ENCODE measurements at places on chromosomes 2 and 18.

- DNase-seq = no peak
Measured at GRCh38 chr18:44741085-44741484, 60.4 kb downstream of the SETBP1 start.

- DNase-seq = no peak
Measured at GRCh38 chr2:69082430-69082997, 69.5 kb downstream of the ANTXR1 start.

- DNase-seq = no peak
Measured at GRCh38 chr18:51447351-51448342, 250.2 kb upstream of the MEX3C start.

- DNase-seq = no peak
Measured at GRCh38 chr2:65370387-65371073, 61.9 kb downstream of the SPRED2 start.

DNA sequence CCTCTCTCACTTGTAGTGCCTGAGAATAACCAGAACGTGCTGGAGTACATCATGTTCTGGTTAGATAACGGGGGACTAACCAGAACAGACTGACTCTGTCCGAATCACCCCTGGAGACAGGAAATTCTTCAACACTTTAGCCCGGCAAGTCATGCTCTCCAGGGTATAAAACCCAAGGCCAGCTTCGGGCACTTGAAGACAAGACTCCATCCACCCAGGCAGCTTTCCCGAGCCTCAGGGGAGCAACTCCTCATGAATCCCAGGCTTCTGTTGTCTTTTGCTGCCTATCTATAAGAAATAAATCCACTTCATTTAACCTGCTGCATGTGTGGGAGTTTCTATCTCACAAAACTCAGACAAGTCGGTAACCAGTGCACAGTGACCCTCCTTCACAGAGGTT is 99.6 kb downstream of the KCNF1 start:
- DNase-seq = no peak

DNA sequence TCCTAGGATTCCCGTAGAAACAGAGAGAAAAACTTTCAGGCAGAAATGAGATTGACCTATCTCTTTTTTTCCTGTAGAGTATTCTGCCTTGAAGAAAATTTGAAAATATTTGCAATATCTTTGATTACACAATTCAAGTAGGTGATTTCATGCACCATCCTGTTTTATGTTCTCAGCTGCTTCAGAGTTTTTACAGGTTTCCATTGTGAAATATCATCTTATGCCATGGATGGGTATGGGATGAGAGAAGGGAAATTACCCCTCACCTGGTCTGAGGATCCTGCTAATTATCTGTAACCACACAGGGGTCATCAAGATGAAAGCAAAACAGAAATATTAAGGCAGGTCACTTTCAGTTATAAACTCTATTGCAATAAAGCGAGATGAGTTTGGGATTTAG is 264.8 kb downstream of the TXNL1 start:
- DNase-seq = no peak

- no peak for DNase-seq
Measured at GRCh38 chr2:17879137-17879912, 858 bp downstream of the KCNS3 start.

- DNase-seq = no peak
Measured at GRCh38 chr18:635171-635570, 22.3 kb upstream of the TYMS start.

DNA sequence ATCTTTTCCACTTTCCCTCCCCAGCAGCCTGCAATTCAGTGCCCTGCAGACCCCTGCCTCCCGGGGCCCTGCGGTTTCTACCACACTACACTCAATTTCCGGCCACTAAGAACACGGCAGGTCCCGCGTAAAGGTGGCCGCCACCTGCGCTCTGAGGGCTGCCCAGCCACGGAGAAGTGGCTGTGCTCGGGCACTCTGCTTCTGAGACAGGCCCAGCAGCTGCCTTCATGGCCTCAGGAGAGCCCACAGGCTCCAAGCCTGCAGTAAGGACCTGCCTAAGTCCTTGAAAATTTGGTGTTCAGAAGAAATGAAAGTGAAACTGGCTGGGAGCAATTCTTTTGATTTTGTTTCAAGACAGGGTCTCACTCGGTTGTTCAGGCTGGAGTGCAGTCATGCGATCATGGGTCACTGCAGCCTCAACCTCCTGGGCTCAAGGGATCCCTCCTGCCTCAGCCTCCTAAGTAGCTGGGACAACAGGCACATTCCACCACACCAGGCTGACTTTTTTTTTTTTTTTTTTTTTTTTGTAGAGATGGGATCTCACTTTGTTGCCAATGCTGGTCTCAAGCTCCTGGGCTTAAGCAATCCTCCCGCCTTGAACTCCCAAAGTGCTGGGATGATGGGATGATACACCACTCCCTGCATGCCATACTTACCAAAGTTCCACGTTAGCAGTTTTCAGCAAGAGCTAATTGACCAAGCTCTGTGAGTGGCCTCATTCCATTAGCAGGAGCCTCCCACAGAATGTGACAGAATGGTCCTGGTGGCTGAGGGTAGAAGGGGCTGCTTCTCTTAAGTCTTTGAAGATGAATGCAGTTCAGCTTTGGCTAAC is 14.6 kb upstream of the ALPP start:
- no peak for DNase-seq

DNA sequence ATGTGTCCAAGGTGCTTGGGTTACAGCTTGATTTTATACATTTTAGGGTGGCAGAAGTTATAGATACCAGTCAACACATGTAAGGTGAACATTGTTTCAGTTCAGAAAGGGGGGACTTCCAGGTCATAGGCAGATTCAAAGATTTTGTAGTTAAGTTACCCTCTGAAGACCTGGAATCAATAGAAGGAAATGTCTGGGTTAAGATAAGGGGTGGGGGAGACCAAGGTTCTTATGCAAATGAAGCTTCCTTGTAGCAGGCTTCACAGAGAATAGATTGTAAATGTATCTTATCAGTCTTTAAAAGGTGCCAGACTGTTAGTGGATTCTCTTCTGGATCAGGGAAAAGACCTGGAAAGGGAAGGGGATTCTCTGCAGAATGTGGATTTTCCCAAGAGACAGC is 42.4 kb downstream of the BMPR2 start:
- no peak for DNase-seq

DNA sequence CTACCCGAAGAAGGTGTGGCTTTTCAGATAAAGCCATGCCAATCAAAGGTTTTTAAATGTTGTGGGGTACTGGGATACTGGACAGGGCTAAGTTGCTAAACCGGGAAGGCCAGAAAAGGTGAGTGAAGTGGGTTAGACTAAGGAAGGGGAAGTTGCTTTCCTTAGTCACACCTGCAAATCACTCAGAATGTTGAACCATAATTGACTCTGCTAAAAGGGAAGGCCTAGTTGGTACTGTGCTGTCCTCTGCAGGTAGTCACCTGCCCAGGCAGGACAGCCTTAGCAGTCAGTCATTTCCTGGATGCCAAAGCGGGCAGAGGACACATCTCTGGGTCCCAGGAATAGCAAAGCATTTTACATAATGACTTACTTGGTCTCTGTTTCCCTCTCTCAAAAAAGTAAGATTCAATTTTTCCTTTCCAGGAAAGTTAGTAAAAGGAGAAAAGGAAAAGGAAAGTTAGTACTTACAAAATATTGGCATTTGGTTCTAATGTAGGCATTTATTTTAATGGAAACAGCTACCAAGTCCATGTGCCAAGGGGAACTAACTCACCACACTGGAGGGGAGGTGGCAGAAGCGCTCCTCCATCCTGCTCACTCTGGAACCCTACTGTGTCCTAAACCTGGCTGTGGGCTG is 60.3 kb downstream of the RFTN2 start:
- DNase-seq = no peak

- no peak for DNase-seq
Measured at GRCh38 chr2:230520061-230520874, 104.3 kb downstream of the SP100 start.

- DNase-seq = no peak
Measured at GRCh38 chr2:54716375-54716774, 7.1 kb upstream of the EML6 start.

- no peak for DNase-seq
Measured at GRCh38 chr2:241050624-241051577, 51.2 kb downstream of the MTERF4 start.
